ENCODE measurements at places on chromosomes 2 and 18.

DNA sequence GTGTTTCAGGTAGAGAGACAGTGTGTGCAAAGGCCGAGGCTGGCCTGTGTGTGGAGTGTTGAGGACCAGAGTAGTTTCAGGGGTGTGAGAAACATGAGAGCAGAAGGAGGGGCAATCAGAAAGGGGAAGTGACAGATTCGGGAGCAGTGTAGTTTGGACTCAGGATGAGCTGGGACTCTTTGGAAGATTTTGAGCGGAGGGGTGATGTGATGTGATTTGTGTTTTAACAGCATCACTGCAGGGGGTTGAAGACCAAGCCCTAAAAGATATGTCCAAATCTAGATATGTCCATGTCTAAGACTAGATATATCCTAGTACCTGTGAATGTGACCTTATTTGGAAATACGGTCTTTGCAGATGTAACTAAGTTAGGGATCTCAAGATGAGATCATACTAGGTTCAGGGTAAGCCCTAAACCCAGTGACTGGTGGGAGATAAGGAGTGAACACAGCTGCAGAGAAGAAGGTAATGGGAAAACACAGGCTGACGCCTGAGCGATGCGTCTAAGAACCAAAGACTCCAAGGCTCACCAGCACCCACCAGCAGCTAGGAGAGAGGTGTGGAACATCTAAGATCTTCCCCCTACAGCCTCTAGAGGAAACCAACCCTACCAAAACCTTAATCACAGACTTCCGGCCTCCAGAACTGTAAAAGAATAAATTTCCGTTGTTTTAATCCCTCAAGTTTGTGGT is 38.5 kb upstream of the MYO3B start:
- DNase-seq, result no peak

- peak; percentile 75 for DNase-seq
These were observed at the start of gene PSD4 for GRCh38 chr2:113173542-113174375. PSD4 (plus strand) TSS chr2:113173971; CDS start chr2:113182457, 8,486 bp downstream.

DNA sequence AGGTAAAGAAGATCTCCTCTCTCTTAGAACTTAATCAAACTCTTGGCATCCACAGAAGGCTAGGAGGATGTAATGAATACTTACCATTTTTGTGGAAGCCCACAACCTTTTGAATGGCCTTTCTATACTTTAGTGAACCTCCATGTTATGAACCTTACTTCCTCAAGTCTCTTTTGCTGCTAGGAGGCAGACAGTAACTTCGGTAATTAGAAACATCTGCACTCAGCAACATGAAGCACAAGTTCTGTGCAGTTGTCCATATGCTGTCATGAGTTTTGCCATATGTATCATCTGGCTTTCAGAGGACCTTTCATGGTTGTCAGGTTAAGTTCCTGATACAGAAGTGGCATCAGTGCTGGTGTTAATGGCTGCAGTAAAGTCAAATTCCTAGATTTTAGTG is 50.4 kb downstream of the PDK1 start:
- DNase-seq, result no peak

DNA sequence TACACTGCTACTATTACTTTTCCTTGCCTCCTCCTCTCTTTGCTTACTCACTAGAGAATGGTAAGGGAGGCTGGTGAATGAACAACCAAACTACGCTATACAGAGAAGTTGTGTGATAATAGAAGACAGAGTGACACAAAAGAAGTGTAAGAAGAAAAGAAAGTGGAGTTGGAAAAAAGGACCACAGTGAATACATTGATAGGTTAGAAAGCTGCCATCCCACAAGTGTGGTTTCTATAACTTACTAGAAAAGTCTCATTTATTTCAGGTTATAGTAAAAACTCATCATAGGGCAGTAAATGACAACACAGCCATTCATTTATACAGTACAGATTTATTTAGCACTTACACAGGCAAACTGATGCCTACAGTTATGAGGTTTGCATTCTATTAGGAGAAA is 77.3 kb downstream of the TTC21B start:
- DNase-seq, result no peak

- no peak for DNase-seq
These were observed 22.6 kb upstream of the USP34 start for GRCh38 chr2:61493523-61493942.

All from inflammatory macrophage treated with lipopolysaccharide for 4 hours (primary cell).